Stimulated activated CD8-positive, alpha-beta memory T cell treated with anti-CD3 and anti-CD28 coated beads, Interleukin-4, amount 100 ng/mL, for 48 hours (primary cell): ENCODE measurements at places on chromosomes 2 and 18.

- DNase-seq: no peak
Observed at GRCh38 chr2:71336384-71336783, 4.8 kb downstream of the ZNF638 start.

GRCh38 chr2:112727276-112728028 lies 6.6 kb downstream of the NT5DC4 start:
- DNase-seq: no peak

- no peak for DNase-seq
Observed at GRCh38 chr2:25714740-25715139, 41.4 kb upstream of the DTNB start.

- no peak for DNase-seq
Observed at GRCh38 chr18:37124516-37124915, 295.6 kb downstream of the KIAA1328 start.

DNA sequence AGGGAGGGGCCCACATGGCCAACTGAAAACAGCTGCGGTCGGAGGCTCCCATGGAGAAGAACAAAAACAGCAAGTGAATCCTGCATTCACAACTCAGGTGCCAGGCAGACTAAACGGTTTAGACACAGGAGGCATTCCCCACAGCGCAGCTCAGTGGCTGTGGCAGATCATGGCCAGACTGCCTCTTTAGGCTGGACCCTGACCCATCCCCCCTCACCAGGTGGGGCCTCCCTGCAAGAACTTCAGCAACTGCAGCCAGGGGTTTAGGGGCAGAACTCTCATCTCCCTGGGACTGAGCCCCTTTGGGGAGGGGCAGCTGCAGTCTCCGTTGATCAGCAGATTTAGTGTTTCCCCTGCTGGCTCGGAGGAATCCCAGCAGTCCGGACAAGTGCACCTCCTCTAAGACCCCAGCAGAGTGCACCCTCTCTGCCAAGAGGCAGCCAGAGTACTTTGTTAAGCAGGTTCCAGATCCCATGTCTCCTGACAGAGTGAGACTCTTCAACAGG lies 346.7 kb downstream of the SS18 start:
- no peak for DNase-seq

DNA sequence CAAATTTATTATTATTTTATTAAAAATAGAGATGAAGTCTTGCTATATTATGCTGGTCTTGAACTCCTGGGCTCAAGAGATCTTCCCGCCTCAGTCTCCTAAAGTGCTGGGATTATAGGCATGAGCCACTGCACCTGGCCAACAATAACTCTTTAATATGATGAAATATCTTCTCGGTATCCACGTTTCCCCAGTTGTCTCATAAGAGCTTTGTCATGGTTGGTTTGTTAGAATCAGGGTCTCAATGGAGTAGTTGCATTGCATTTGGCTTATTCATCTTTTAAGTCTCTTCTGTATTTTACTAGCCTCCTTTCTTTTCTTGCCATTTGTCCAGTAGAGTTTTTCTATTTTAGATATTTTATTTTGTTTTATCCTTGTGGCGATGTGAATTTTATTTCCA lies 32.7 kb upstream of the DLX2 start:
- no peak for DNase-seq

GRCh38 chr18:48274301-48274700 lies 134.9 kb downstream of the ZBTB7C start:
- DNase-seq: no peak

- DNase-seq: peak; percentile 35
Observed at GRCh38 chr18:23828426-23828825, 139.2 kb downstream of the LAMA3 start.

DNA sequence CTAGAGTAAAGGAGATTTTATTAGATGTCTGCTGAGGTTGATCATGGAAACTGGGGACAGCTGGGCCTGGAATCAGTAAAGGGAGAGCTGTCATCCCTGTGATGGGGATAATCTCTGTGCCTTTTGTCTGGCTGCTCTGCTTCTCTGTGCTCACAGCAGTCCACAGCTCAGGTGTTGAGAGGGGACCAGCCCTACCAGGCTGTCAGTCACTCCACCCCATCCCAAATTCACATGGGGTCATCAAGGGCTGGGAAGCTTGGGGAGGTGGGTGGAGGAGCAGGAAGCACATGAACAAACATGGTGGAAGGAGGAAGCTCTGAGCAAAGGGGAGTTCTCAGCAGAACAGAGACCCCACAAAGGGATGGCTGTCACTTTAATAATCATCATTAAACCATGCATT lies 13.7 kb upstream of the LRRFIP1 start:
- DNase-seq: no peak

DNA sequence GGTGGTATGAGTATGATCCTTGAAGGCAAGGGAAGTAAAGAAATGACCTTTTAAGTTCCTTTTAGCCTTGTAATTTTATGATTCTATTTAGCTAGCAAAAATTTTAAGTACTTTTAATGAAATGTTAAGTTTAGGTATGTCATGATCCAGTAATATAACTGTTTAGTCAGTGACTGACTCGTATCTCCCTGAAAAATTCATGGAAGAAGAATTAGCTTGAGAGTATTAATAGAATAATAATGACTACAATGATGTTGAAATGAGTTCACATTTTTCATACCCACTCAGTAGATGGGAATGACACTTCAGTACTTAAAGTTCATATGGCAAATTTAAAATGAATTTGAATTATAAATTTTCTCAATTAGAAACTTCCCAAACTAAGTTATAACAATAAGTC lies 14.6 kb downstream of the RAB3GAP1 start:
- no peak for DNase-seq

GRCh38 chr2:144516981-144517865 lies 2.7 kb downstream of the ZEB2 start:
- peak; percentile 73 for DNase-seq

- DNase-seq: no peak
Observed at GRCh38 chr2:178895872-178896271, 88.6 kb upstream of the TTN start.

DNA sequence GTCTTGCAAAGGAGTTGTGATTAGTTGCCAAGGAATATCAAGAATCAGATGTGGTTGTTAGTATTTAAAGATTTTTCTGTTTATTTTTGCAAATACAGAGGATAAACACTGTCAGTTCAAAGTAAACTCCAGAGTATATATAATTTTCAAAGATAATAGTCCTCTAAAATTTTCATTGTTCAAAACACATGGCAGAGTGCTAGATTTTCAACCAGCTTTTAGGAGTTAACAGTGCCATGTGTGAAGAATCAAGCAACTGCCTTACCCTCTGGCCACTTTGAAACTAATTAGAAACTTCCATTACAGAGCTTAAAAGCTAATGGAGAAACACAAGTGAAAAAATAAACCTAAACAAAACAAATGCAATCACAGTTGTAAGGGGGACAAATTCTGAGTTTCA lies 1605.6 kb upstream of the ZEB2 start:
- DNase-seq: no peak

GRCh38 chr18:79531386-79531785 lies 135.7 kb downstream of the NFATC1 start:
- no peak for DNase-seq

DNA sequence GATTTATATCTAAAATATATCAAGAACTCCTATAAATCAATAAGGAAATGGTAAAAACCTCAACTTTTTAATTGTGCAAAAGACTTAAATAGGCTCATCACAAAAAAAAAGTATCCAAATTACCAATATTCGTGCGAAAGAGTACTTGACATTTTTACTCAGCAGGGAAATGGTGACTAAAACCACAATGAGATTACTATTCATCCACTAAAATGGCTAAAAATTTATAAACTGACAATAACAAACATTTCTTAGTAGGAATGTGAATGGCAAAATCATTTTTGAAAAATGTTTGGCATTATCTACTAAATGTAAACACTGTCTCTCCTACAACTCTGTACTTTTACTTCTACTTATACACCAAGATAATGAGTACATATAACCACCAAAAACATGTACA lies 184.8 kb upstream of the RND3 start:
- no peak for DNase-seq

- DNase-seq: no peak
Observed at GRCh38 chr2:37871456-37872191, 53.5 kb upstream of the RMDN2 start.
